ENCODE measurements at places on chromosomes 11 and 22.

DNA sequence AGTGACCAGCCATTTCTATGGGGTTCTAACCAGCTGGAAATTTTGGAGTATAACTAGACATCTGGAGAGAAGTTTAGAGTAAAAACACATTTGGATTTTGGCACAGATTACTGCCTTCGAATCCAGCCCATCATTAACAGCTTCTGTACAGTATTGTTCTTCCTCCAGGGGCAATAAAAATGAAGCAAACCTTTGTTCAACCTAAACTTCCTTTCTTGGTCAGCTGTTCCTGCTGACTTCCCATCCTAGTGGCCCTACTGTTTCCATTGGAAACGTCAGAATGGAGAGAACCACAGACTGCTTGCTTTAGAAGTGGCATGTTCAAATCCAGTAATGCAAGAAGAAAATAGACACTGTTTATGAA, 203.7 kb upstream of the MTMR2 start:
- DNase-seq, result no peak

- no peak for DNase-seq
These were observed 52.3 kb upstream of the OR5P2 start for GRCh38 chr11:7849018-7849417.

- no peak for DNase-seq
These were observed 24.4 kb downstream of the UEVLD start for GRCh38 chr11:18564149-18564548.

DNA sequence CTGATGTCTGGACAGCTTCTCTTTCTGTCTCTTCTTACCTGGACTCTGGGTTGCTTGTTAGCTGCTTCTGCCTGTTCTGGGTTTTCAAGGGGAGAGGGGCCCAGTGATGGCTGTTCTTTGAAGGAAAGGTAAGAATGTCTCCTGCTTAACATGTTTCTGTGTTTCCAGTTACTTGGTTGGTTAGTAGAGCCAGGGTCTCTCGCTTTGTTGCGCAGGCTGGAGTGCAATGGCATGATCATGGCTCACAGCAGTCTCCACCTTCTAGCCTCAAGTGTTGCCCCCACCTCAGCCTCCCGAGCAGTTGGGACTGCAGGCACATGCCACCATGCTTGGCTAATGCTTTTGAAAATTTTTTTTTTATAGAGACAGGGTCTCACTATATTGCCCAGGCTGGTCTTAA, 126.6 kb downstream of the BCR start:
- no peak for DNase-seq

GRCh38 chr22:50074056-50074455, 11.2 kb downstream of the MLC1 start:
- DNase-seq, result no peak

Measured in activated naive CD4-positive, alpha-beta T cell treated with Interleukin-2 at 50 U/mL for 16 hours (primary cell).